Activated naive CD4-positive, alpha-beta T cell treated with anti-CD3 and anti-CD28 coated beads for 36 hours (primary cell): ENCODE measurements at places on chromosomes 2 and 18. TPM values are rescaled to one million over a fixed set of nuclear protein-coding genes. Genes with fewer than 3 reads are reported as not detected.

- no peak for DNase-seq
Observed at GRCh38 chr2:217517402-217517801, 485.4 kb downstream of the TNS1 start.

- DNase-seq = no peak
Observed at GRCh38 chr2:31256611-31257382, 22.8 kb downstream of the EHD3 start.

DNA sequence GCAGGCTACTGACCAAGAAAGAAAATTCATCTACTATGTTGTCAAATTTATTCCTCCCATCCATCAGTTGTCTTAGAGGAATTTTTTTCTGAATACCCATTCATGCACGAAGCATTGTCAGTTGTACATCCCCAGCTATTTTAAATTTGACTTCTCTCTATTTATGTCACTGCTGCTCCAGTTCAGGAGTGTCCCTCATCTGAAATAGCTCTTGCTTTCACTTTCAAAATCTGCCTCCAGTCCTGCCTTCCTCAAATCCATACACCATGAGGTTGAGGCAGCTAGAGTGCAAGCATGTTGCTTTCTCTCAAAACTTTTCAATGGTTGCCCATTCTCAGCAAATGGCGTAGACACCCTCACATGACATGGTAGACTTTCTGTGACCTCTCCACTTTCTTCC is 335.4 kb upstream of the CDH2 start:
- no peak for DNase-seq

DNA sequence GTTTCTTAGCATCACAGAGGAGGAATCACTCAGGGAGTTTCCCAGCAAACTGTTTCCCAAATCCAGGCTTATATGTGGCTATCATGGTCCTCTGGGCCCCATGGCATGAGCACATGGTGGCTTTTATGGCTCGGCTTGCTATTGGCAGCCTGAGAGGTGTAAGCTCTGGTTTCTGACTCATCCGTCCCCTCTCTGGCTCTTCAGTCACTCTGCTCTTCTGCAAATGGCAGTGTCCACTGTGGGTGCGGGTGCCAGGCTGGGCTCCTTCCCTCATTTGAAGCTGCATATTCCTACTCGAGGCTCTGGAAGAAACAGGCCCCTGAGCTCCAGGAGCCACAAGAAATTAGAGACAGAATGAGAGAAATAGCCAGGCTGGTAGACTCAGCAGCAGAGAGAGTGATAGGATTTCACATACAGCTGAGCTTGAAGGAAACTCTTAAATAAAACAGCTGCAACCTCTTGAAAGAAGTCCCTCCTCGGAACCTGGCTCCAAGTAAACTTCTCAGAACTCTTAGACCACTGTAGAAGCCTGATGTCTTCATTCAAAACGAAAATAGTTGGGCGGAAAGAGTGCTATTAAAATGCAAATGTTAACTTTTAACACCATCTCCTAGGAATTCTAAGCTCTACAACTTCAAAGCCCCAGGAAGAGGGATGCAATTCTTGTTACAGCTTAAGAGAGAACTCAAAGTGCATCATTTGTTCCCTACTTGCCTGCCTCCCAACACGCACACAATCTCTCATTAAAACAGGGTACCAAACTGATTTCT is 212.6 kb upstream of the SP5 start:
- DNase-seq = no peak

DNA sequence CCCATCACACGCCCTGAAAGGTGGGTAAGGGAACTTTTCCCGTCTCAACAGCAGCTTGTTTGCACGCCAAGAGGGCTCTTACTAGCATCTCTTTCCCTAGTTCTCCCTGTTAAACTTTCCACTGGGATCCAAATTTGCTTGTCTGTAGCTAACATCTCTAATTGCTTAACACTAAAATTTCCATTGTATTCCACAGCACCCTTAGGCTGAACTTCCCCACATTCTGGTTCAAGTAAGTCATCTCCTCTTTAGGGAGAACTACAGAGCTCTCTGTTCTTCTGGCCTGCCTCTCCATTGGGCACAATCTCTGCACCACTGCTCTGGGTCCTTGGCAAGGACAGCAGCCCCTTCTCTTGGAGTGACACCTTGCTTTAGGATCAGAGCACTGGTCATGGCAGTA is 24.0 kb downstream of the UNC50 start:
- no peak for DNase-seq

DNA sequence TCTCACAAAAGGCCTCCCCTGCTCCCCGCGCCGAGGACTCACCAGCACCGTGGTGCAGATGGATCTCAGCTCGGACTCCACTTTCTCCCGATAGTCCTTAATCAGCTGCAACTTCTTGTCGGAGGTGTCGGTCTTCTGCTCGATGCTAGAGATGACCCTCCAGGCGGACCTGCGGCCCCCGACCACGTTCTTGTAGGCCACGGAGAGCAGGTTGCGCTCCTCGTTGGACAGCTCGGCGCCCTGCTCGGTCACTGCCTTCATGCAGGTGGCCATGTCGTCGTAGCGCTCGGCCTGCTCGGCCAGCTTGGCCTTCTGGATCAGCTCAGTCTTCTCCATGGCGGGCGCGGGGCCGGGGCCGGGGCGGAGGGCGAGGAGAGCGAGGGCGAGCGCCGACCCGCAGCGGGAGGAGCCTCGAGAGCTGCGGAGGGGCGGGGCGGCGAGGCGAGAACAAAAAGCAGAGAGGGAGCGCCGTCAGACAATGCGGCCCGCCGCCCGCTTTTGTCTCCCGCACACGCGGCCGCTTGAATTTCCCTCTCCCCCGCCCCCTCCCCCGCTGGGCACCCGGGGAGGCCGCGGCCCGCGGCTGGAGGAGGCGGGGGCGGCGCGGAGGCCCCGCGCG is 571 bp downstream of the YWHAQ start:
- peak; percentile 72 for DNase-seq

DNA sequence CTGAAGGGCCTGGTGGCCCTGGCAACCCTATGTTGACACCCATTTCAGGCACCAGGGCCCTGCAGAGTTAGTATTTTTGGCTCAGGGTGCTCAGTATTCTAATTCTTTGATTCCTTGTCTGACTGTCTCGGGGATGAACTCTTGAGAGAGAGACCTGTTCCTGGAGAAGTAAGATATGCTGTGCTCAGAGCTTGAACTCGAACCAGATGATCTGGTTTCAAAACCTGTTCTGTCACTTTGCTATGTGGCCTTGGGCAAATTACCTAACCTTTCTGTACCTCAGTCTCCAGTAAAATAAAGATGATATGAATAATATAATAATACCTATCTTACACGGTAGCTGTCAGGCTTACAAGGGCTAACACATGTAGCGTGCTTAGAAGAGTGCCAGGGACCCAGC is 294.2 kb downstream of the DYSF start:
- no peak for DNase-seq

DNA sequence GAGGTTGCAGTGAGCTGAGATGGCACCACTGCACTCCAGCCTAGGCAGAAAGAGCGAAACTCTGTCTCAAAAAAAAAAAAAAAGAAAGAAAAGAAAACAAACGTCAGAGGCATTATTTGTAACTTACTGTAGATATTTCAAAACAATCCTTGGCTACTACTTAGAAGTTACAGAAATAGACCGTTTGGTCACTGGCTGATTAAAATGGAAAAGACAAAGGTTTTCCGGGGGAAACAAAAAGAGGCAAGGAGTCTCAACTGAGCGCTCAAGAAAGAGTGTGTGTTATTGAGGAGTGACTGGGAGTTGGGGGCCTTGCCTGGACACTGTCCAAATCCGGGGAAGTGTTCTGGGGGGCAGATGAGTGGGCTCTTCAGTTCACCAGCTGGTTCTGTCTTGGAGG is 47.6 kb downstream of the TEX44 start:
- no peak for DNase-seq

GRCh38 chr2:220057916-220058315 is 430.5 kb downstream of the SLC4A3 start:
- DNase-seq = no peak

- no peak for DNase-seq
Observed at GRCh38 chr2:156329031-156329926, 3.2 kb downstream of the NR4A2 start.

DNA sequence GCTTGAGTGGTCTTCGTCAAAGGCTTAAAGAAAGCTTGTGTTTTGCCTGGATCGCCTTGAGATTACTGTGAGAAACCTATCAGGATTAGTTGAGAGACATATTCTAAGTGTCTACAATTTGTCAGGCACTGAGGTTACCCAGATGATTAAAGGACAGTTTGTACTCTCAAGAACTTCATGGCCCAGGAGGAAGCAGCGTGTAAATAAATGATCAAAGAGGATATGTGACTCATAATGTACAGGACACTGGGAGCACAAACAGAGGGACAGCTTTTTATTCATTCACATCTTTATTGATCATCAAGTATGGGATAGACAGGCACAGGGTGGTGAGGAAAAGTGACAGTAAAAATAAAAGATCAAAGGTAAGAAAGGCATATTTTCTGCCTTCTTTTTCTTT is 152.6 kb upstream of the FSHR start:
- DNase-seq = no peak

- no peak for DNase-seq
Observed at GRCh38 chr2:212294816-212295215, 243.8 kb downstream of the ERBB4 start.

DNA sequence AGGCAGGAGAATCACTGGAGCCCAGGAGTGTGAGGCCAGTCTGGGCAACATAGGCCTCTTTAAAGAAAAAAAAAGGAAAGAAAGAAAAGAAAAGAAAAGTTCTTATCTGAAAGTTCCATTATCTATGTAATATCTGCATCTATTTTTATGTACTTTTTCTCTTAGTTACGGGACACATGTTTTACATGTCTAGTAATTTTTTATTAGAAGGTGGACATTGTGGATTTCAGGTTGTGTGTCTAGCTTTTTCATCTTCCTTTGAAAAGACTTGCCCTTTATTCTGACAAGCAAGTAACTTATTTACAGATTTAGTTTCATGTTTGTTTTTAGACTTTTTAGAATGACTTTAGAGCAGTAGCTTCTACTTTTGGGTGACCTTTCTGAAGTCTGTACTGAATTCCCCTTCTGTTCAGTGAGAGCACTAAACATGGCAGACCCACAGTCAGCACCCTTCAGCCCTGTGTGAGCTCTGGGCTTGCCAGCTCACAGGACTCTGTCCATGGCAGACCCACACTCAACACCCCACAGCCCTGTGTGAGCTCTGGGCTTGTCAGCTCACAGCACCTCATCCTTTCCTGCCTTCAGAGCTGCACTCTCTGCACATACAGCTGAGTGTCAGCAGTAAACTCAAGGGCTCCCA is 17.5 kb downstream of the TRAPPC12 start:
- no peak for DNase-seq

- DNase-seq = no peak
Observed at GRCh38 chr18:527146-527545, 26.6 kb upstream of the COLEC12 start.

- no peak for DNase-seq
Observed at GRCh38 chr2:231457101-231457500, 7.2 kb downstream of the NCL start.

Gene CDH2
- total RNA-seq = not detected

Gene SERPINB10
- not detected for total RNA-seq
